Cortex of kidney (tissue), 1 donor: ENCODE measurements at places on chromosomes 2 and 18.

DNA sequence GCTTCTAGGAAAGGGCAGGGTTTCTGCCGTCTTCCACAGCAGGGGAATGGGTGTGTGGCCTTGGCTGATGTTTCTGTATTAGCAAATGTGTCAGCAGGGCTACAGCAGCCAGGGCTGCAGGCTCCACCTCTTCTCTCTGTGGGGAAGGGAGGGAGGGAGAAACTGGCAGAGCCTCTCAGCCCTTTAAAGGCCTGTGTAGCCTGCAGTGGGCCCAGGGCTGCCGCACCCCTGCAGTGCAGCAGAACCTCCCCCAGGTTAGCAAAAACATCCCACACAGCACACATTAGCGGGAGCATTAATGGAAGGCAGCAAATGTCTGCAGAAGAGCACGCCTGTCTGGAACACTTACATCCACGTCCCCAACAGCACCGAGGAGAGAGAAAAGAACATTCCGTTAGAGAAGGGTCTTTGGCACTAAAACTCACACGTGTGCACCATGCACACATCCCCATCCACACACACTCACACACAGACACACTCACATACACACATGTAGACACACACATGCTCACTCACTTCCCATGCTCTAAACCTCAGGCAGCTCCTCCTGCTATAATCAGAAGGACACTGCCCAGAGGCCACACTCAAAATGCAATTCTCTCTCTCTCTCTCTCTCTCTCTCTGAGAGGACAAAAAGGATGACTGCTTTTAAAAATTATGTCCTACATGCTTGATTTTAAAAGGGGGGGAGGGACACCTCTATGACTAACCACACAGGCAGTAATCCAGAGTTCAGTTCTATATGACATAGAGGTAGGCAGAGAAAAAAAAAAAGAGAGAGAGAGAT is 24.1 kb downstream of the MRPL35 start:
- DNase-seq, result no peak

- DNase-seq, result no peak
These were observed 19.5 kb downstream of the CNOT11 start for GRCh38 chr2:101272045-101272784.

GRCh38 chr2:134762508-134762907 is 43.7 kb upstream of the TMEM163 start:
- DNase-seq, result no peak

GRCh38 chr2:219400562-219400961 is 12.8 kb upstream of the DNPEP start:
- no peak for DNase-seq

DNA sequence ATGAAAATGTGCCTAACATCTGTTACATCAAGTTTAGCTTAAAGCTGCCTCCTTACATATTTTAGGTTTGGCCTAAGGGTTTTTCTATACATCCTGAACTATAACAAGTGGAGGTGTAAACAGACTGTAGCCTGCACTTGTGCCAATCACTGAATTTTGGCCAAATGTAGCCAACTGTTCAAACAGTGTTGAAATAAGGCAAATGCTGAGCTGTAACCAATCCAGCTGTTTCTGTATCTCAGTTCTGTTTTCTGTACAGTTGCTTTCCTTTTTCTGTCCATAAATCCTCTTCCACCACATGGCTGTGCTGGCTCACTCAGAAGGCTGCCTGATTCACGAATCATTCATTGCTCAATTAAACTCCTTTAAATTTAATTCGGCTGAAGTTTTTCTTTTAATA is 19.2 kb upstream of the CAPN13 start:
- DNase-seq, result no peak

GRCh38 chr2:166134252-166135151 is 6.7 kb upstream of the SCN1A start:
- no peak for DNase-seq

- no peak for DNase-seq
These were observed 4.3 kb upstream of the CHRNA1 start for GRCh38 chr2:174768557-174768956.

DNA sequence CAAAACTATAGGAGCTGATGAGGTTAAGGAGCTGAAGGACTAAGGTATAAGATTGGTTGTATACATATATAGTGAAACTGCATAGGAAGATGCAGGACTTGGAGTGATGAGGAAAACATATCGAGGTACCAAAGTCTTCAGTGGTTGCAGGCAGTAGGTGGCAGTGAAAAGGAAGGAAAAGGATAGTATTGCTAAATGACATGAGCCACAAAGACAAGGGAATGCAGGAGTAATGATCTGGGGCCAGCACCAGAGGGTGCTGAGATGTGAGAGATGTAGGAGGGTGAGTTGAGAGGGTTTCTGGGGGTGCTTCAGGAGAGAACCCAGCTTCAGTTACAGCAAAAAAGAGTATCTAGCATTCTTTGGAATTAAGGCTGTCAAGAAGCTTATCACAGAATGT is 172.2 kb upstream of the MYO3B start:
- no peak for DNase-seq

GRCh38 chr2:195656161-195656858 is 716 bp upstream of the SLC39A10 start:
- DNase-seq, result no peak

DNA sequence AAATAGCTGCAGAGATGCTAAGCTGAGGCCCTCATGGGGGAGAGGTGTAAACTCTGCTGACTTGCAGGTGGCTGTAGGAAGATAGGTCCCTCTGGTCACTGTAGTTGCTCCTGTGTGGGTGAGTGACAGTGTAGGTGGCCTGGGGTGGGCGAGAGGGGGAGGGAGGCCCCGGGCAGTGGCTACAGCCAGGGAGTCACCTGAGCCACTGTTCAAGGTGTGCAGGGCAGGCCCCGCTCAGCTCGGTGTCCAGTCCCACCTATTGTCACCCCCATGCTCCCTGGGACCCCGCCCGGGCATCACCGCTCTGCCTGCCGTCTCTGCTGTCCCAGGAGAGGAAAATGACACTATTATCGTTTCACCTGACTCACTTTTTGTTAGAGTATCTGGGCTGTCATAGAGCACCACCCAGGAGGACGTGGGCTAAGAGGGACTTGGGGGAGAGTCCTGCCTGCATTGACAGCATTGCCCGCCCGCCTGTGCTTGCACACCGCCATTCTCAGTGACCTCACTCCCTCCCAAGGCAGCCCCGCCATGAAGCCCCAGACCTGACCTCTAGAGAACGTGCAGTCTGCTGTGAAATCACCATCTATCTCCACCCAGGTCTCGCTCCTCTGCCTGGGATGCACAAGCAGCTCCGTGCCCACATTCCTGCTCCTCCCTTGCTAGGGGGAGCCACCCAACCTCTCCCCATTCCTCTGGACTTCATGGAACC is 29.2 kb downstream of the COPS9 start:
- DNase-seq, result no peak

GRCh38 chr2:45412754-45413379 is 198.2 kb downstream of the SRBD1 start:
- no peak for DNase-seq

- no peak for DNase-seq
These were observed 45.9 kb downstream of the MARCO start for GRCh38 chr2:118987886-118988285.

- no peak for DNase-seq
These were observed 58.6 kb downstream of the NCAPH start for GRCh38 chr2:96393989-96394761.

GRCh38 chr2:12080360-12080759 is 333.9 kb downstream of the LPIN1 start:
- DNase-seq, result no peak
